Nucleus accumbens (tissue), 56 donors: ENCODE measurements at places on chromosomes 1 and 21.
A peak's percentile ranks its signal among the peaks of the same experiment; 100 is the strongest.

DNA sequence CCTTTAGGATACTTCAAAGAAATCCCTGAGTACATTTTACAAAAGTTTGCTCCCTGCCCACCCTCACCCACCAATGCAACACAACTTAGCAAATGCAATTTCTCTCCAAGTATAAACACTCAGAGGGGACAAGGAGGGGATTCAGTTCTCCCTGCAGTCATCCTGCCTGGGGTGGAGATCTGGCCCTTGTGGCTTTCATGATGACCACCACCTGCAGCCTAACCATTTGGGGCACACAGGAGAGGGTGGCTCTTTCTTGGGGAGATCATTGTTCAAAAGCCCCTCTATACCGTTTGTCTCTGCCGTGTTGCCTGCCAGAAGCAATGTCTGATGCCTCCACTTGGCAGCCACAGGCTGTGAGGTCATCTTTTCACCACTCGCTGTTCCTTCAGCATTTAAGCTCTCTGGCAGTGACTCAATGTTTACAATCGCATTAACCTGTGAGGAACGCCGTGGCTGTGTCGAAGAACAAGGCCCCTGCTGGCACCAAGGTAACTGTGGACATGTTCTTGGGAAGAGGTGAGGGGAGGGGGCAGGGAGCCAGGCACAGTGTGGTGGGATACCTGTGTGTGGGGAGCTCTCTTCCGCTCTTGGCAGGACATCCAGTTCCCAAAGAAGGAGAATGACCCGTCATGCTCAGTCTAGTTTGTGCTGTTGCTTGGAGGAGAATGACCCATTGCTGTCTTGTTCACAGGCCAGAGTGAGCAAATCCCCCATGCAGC lies 103.9 kb upstream of the DUSP10 start:
- no peak for DNase-seq

DNA sequence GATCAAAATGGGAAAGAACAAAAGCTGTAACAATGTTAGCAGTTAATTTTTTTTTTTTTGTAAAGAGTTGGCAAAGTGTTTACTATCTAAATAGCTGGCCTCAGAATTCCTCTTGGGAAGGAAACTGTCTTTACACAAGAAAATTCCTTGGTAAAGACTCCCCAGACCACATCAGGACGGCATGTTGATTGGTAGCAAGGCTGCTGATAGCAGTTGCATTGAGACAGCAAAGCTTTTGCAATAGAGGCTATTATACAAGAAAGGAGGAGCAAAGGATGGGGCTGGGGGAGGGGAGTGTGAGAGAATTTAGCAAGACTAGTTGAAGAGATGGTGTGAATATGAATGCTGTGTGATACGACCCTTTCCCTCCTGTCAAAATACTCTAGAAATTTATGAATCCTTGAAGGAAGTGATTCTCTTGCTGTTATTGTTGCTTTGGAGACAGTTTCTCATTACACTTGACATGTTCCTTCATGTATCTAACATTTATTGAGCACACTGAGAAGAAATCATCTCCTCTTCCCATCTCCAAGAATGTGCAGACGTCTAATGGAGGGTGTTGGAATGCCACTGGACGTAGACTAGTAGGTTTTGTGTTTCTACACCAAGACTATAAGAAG lies 355.6 kb downstream of the SIPA1L2 start:
- no peak for DNase-seq

- no peak for DNase-seq
These were observed 43.8 kb upstream of the MARK1 start for GRCh38 chr1:220484135-220484534.

DNA sequence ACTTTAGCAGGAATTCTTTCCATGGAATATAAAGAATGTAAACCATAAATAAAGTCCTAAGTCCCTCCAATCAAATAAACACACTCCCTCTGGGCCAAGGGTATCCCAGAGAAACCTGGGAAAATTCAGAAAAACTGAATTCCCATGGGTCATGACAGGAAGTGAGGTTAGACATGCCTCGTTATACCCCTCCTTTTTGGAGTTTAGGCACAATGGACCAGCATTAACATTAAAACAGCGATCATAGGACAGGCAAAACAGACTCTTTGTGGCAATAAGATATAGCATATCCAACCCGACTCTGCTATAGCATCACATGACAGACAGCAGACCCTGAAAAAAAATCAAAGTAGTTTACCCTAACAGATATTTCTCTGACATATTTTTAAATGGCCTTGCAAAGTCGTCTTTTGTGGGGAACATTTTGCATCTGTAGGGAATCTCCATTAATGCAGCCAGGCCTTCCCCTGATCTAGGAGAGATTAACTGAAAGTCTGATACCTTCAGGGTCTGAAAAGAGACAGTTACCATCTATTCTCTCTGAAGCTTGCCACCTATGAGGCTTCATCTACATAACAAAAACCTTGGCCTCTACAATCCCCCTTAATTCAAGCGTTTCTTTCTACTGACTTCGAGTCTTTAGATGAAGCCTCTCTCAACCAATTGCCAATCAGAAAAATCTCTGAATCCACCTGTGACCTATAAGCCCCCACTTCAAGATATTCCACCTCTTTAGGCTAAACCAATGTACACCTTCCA lies 143.0 kb upstream of the KCNK1 start:
- DNase-seq, result no peak

DNA sequence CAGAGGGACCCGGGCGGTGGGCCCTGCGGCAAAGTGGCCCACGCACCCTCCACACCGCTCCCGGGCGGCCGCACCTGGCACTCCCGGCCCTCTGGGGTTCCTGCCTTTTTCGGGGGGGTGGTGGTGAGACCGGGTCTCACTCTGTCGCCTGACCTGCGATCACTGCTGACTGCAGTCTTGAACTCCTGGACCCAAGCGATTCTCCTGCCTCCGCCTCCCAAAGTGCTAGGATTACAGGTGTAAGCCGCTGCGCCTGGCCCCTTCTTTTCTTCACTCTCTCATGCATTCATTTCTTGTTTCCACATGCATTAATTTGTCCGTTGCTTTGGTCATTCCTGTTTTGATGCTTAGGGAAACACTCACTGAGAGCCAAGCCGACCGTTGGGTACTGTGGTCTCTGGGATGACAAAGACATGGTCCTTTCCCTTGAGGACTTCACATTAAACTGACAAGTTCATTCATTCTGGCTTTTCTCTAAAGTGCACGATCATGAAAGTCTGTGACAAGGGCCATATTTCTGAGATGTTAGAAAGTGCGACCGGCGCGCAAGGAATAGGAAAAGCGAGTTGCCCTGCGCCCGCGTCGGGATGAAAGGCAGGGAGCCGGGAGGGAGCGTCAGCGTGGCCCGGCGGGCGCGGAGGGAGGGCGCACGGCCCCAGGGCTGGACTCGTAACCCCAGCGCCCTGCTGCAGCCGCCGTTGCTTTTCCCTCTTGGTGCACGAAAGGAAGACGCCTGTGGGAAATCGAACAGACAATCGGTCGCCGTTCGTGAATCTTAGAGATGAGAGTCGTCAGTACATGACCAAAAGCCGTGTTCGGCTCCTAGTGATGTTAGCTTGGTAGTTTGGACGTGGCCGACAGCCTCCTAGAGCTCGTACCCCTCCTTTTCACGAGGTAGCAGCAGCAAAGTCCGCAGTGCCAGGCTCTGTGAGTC lies 1.0 kb upstream of the MCOLN2 start:
- no peak for DNase-seq

DNA sequence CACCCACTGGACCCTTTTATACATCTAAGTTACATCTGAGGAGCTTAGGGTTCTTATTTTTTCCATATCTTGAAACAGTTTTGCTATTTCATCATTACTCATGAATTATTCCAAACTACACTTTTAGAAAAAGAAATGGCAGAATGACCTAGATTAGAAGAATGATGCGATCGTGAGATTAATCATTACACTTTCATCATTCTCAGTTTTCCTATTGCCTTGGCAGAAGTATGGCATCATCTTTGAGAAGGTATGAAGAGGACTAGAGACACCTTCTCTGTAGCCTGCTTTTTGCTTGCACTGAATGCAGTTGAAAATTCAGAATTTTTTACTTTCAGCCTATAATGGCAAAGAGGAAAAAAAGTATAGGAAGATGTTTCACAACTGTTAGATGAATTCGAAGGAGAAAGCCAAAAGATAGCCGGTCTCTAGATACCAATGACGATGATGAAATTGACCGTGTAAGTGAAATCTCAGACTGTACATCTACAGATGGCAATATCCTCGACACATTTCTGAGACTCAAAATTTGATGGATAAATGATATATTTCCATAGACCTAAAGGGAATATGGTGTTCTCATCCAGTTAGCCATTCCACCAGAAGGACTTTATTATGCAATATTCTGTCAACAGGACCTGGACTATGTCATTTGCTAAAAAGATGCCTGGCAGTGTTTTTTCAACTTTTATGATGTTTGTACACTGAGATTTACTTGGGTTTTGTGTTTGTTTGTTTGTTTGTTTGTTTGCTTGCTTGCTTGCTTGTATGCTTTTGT lies 191.8 kb downstream of the TOMM20 start:
- no peak for DNase-seq

GRCh38 chr21:36773117-36773516 lies 74.2 kb downstream of the SIM2 start:
- DNase-seq, result peak; percentile 49

GRCh38 chr1:19088717-19089442 lies 121.2 kb downstream of the UBR4 start:
- DNase-seq, result no peak

GRCh38 chr21:36545776-36546511 lies 66.0 kb upstream of the CLDN14 start:
- DNase-seq, result no peak

DNA sequence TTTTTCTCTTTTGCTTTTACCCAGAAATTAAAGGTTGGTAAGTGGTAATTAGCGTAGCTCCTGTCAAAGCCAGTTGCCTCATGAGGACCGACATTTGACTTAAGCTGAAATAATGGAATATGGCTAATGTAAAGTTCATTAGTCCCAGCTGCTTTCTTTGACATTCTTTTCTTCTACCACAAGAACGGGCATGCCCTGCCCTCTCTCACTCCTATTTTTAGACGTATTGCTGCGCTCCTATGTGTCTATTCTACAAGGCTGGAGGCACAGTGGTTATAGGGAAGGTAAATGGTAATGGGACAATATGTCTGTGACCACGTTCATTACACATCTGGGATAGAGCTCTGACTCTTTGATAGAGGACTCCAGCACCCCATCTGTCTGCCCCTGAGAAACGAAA lies 6.8 kb downstream of the CORT start:
- no peak for DNase-seq

GRCh38 chr1:48448932-48449331 lies 23.1 kb downstream of the SPATA6 start:
- DNase-seq, result no peak

DNA sequence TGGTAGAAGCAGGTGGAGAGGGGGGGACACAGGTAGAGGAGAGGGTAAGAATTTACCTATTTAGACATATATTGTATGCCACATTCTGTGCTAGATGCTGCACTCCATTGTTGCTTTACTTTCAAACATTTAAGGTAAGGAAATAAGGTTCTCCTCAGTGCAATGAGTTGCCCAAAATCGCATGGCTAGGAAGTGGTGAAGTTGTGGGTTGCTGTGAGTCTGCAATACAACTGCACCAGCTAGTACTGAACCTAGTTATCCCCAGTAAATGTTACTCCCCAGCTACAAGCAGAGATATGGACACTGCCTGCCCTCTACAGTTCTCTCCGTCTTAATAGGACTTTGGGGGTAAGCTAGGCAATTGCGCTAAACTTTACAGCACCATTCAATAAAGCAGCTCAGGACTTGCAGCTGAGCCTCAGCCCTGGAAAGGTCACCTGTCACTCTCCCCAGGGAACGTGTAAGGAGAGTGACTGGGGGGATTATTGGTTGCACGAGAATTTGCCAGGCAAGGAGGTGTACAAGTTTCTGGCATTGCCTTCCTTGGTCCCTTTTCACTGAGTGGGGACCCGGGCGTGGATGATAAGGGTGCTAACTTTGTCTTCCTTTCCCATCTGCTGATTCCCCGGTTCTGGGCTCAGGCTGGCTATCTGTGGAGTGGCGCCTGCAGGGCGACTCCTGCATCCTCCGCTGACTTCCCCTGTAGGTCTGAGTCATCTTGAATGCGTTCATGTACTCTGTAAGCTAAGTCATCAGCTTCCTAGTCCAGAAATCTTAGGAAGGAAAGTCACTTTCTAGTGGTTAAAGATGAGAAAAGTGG lies 71.3 kb upstream of the CNTN2 start:
- no peak for DNase-seq
